NCI-H510A treated with DMSO at 0.1 percent for 48 hours (cell line): ENCODE measurements at places on chromosomes 13 and 19.

GRCh38 chr13:29800687-29801086 lies 49.7 kb downstream of the UBL3 start:
- DNase-seq = no peak

DNA sequence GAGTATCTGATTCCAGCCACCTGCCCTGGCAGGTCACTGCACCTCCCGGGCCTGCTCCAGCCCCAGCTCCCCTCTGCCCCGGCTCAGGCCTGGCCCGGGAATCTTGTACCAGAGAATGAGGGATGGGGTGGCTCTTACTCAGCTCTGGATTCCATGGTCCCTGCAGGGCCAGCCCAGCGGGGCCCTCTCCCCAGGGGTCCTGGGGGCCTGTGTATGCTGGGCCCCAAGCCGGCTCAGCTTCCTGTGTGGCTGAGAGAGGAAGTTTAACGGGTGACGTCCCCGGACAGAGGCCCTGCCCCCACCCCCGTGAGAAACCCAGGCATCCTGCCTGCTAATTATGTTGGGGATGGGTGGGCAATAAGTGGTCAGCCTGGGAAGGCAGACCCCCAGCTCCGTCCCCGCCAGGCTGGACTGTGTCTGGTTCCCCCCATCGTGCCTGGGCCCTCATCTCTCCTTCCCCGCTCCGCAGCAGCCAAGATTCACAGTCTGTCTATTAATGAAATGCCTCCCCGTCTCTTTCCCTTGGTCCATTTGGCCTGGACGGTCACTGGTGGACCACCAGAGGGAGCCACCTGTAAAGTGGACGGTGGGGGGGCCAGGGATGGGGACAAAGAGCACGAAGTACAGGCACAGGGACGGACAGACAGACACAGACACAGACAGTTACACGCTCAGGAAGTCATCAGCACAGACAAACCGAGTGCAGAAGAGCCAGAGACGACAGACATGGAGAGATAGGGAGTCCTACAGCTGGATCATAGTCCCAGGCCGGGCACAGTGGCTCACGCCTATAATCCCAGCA lies at the start of gene DENND1C:
DENND1C (minus strand) TSS at position 247 of the 802 bp plus-strand sequence; CDS start at position 155, 92 bp downstream.
- DNase-seq = no peak

- DNase-seq = peak; percentile 55
Measured at GRCh38 chr13:57632276-57633140, 964 bp downstream of the PCDH17 start.

DNA sequence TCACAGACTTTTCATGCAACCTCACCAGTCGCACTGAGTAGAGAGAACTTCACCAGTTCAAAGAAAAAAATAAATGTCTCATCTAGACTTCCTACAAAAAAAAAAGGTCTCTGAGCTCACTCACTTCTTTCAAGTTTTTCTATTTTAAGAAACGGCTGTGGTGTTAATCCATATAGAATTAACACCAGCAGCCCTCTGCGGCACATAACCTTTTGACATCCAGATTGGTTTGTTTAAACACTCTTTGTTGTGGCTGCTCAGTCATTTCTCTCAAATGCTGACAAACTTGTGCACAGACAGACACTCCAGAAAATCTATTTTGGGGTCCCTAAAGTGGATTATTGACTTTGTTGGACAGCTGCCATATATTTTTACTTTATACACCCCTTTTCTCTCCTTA lies 874.9 kb downstream of the EFNB2 start:
- DNase-seq = no peak

DNA sequence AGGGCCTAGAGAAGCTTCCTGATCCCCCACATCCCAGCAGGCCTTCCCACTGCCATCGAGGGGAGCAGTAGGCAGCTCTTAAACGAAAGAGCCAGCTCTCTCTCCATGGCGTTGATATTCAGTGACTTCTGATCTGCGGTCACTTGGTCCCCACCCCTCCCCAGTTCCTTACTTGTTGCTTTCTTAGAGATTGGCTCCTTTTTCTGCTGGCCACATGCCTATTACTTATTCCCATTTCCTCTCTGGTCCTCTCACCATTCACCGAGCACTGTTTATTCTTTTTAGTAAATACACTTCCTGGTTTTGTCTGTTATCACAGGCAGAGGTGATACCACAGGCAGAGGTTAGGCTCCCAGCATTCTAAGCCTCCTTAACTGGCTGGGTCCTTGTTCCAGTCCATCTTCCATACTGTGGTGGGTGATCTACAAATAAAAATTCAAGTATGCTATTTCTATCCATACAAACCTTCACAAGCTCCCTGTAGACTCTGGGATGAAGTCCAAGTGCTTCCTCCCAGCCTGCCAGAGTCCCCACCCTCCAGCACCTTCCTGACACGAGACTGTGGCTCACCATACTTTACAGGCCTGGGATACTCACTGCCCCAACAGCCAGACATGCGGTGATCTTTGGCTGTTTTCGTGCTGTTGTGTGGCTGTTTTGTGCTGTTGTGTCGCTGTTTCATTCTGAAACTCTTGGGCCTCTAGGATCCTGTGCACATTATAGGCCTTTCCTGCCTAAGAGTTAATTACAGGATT lies 315.9 kb downstream of the ATP8A2 start:
- no peak for DNase-seq

GRCh38 chr19:6660930-6661329 lies 9.0 kb downstream of the TNFSF14 start:
- no peak for DNase-seq

GRCh38 chr13:41565216-41565615 lies 107.9 kb downstream of the RGCC start:
- DNase-seq = no peak

DNA sequence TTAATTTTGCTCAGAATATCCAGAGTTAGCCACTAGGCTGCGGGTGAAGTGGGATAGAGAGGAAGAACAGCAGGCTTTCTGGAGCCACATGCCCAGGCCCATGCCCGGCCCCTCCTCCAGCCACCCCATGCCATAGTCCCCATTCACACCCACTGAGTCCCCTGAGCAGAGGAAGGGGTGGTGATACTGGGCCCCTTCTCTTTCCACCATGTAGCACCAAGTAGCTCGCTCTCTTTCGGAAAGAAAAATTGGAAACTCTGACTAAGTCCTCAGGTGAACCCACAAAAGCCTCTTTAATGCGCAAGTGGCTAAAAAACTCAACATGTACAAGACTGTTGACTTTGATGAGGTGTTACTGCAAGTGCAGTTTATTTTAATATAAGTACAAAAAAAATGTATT lies 76.7 kb upstream of the GPR183 start:
- no peak for DNase-seq

DNA sequence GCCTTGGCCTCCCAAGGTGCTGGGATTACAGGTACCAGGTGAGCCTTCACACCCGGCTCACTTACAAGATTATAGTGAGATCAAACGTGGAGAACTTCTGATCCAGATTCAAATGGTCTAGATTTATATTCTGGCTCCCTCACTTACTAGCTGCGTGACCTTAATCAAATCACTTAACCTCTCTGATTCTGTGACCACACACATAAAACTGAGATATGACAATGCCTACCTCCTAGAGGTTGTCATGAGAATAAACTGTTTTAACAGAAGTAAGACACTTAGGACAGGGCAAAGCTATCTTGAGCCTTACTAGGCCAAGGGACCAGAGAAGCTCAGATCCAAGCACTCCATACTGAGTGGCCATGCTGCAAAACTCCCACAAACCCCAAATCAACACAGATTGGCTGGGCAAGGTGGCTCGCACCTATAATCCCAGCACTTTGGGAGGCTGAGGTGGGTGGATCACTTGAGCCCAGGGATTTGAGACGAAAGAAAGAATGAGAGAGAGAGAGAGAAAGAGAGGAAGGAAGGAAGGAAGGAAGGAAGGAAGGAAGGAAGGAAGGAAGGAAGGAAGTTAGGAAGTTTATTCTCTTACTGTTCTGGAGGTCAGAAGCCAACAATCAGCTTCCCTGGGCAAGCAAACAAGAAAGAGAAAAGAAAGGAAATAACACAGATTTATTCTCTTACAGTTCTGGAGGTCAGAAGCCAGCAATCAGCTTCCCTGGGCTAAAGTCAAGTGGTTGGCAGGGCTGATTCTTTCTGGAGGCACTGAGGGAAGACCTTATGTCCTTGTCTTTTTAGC lies 46.1 kb upstream of the MAP3K10 start:
- DNase-seq = no peak

GRCh38 chr19:36527341-36527740 lies 730 bp downstream of the ZNF260 start:
- DNase-seq = no peak

GRCh38 chr19:56083668-56084067 lies 37.4 kb downstream of the ZNF787 start:
- DNase-seq = no peak
